ENCODE measurements at places on chromosomes 7 and 10.

DNA sequence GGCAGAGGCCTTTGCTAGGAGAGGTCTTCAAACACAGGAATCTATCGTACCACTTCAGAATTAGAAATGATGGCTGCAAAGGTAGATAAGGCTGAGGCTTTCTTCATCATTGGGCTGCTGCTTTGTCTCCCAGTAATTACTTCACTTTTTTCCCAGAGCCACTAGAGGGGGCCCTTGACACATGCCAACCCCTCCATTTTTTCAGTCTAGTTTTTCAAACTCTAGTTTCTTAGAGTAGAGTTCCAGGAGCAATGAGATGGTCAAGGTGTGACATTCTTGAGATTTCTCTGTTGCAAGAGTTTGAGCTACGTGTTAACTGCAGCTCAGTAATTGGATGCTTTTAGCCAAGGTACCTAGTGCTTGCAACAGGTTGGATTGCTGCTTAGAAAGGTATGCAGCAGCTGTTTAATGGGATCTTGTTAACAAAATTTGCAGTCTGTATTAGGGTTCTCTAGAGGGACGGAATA, 33.8 kb upstream of the RBM20 start:
- DNase-seq = no peak

GRCh38 chr10:6133331-6134098, 44.7 kb downstream of the RBM17 start:
- DNase-seq = no peak

DNA sequence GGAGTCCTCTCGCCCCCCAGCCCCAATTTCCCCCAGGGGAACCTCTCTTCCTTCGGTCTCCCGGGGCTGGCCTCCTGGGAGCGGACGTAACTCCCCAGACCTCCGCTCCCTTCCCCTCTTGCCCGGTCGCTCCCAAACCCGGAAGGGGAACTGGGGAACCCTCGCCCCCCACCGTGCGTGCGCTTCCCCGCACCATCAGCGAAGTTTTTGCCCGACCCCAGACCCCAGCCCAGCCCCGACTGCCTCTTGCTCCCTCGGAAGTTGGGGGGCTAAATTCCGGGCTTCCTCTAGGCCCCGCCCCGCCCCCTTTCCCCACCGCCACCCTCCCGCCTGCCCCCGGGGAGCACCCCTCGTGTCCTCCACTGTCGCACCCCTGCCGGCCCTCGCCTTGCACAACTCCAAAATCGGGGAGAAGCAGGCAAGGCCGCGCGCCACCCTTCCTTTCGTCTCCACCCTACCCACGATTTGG, 436 bp downstream of the GNB2 start:
- DNase-seq = no peak

DNA sequence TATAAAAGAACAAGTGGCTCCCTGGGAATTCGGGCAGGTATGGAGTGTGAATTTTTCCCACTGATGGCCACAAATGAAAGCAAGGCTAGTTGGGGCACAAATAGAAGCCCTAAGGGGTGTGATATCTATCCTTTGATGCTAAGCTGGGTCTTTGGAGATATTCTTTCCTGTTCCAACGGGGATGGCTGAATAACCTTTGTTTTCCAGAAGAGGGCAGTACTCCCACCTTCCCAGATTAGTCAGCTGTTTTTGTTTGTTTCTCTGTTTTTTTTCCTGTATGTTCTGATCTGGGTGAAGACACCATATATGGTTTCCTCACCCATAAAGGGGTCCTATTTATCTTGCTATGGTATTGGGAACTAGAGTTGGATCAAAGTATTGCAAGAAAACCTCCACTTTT, 947.7 kb upstream of the SORCS1 start:
- DNase-seq = no peak

- DNase-seq = no peak
Observed at GRCh38 chr7:131076711-131077181, 250.9 kb upstream of the MKLN1 start.

DNA sequence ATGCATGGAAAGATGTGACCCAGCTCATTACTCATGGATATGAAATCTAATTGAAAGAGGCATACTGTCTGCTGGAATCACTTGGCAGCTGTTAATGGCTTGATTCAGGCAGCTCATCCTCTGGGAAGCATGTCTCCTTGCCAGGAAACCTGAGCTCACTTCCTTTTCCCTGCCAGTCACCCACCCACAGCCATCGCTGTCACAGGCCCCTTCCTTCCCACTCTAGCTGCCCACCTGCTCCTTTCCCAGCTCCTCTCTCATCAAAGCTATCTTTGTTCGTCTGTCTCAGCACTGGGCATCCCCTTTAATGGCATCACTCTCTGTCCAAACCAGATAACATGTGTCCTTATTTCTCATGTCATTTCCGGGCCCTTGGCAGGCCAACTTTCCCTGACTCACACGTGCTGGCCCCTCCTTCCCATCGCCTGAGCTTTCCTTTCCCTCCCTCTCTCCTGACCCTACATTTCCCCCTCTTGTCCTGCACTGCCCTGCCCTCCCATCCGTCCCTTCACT, 721.9 kb downstream of the TNS3 start:
- DNase-seq = no peak

DNA sequence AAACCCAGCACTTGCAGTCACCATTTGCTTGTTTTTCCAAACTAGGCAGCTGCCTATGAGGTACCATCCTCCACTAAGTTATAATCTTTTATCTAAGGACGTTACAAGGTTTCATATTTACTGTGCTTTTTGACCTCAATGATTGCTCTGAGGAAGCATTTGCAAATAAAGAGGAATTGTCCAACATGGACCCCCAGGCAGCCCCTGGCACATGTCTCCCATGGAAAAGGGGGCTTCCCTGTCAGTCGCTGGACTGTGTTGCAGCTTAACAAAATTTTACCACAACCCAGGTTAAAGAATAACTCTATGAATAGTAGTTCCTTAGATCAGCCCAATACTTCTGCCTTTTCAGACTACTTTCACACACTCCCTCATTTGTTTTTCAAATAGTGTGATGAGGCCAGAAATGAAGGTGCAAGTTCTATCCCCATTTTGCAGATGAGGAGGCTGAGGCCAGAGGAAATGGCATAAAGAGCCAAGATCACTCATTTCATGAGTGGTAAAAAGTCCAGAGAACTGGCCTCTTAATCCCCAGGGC, 52.8 kb upstream of the ZPBP start:
- DNase-seq = no peak

- no peak for DNase-seq
Observed at GRCh38 chr7:159108941-159109652, 35.6 kb downstream of the VIPR2 start.

- no peak for DNase-seq
Observed at GRCh38 chr7:25777969-25778708, 373.9 kb upstream of the NFE2L3 start.

DNA sequence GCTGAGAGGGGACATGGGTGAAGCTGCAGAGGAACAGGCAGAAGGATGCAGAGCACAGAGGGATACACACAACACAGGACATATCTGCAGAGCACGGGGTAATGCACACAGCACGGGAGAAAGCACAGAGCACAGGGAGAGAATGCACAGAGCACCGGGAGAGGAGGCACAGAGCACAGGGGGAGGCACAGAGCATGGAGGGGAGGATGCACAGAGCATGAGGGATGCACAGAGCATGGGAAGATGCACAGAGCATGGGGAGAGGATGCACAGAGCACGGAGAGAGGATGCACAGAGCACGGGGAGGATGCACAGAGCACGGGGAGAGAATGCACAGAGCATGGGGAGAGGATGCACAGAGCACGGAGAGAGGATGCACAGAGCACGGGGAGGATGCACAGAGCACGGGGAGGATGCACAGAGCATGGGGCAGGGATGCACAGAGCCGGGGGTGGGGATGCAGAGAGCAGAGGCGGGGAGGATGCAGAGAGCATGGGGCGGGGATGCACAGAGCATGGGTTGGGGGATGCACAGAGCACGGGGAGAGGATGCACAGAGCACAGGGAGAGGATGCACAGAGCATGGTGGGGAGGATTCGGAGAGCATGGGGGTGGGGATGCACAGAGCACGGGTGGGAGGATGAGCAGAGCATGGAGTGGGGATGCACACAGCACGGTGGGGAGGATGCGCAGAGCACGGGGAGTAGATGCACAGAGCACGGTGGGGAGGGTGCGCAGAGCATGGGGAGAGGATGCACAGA, 230.0 kb downstream of the ADAM12 start:
- no peak for DNase-seq

- DNase-seq = no peak
Observed at GRCh38 chr10:129498680-129499079, 31.6 kb downstream of the MGMT start.

GRCh38 chr7:156669035-156669828, 28.7 kb downstream of the RNF32 start:
- no peak for DNase-seq

- no peak for DNase-seq
Observed at GRCh38 chr10:114593240-114593792, 64.8 kb downstream of the ABLIM1 start.

DNA sequence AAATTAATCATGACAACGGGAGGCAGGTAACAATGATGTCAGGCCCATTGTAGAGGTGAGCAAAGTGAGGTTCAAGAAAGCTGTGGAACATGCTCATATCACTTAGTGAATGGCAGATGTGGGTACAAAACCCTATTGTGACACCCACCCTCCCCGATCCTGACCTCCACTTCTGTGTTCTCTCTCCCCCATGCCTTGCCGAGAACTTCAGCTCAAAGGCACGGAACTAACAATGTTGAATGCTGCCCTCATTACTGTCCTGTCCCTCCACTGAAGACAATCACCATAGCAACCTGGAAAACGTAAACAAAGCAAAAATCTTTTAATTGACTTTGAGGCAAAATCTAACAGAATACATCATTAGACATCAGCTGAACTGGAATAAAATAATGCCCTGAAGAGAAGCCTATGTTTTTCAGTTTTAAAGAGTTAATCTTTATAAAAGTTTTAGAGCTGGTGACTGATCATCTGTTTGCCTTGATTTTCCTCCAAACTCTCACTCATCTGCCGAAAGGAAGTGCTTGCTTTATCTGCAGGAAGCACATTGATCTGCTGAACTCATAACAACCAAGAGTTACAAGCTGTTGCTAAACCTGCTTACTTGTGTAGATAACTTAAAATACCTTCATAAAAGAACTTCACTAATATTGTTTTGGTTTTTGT, 133.6 kb downstream of the CUBN start:
- DNase-seq = no peak

DNA sequence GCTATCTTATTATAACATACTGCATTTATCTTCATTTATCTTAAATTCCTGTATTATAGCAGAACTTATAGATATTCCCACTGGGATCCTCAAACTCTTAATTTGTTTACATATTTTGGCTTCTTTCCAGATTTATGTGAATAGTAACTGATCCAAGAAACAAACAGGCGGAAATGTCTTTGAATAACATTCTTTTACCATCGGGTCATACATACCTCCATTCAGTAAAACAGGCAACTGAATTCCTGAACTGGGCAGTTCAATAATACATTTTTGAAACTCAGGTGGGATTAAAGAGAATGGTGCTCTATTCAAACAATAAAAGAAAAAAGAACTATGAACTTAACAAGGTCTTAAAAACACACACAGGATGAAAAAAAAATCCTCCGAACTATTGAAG, 337.4 kb downstream of the CRPPA start:
- DNase-seq = no peak

GRCh38 chr10:104274762-104275721, 6.1 kb downstream of the GSTO2 start:
- DNase-seq = peak; percentile 20

DNA sequence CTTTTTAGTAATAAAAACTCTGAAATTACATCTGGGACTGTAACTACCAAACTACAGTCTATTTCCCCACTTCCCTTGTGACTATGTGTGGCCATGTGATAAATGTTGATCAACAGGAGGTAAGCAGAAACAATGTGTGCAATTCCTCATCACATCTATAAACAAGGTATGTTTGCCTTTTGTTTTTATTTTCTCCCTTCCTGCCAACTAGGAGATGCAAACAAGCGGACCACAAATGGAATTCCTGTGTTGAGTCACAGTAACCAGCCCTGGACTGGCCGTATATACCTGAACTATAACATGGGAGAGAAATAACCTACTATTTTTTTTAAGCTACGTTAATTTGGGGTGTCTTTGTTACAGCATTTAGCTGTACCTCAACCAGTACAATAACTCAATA, 52.5 kb downstream of the SCRN1 start:
- no peak for DNase-seq

GRCh38 chr10:58755340-58755610, 242.6 kb downstream of the BICC1 start:
- no peak for DNase-seq

DNA sequence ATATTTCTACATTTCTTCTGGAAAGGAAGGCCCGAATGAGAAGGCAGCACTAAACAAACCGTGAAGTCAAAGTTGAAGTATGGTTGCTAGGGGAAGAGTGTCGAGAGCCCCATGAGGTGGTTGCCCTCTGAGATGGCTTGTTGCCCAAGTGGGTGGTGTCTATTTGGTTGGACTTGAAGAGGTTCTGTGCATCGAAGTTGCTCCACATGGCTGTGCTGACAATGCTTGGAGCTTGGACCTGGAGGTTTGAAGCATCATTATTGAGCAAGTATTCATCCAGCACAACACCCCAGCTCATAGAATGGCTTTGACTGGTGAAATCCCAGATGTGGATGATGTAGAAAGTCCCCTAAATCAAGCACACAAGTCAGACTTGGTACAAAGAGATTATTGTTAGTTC, 165.2 kb upstream of the CDCA7L start:
- no peak for DNase-seq

GRCh38 chr10:112374724-112375541, 1.0 kb downstream of the ACSL5 start:
- DNase-seq = no peak

GRCh38 chr7:6299774-6300173, 27.4 kb upstream of the CYTH3 start:
- DNase-seq = no peak

DNA sequence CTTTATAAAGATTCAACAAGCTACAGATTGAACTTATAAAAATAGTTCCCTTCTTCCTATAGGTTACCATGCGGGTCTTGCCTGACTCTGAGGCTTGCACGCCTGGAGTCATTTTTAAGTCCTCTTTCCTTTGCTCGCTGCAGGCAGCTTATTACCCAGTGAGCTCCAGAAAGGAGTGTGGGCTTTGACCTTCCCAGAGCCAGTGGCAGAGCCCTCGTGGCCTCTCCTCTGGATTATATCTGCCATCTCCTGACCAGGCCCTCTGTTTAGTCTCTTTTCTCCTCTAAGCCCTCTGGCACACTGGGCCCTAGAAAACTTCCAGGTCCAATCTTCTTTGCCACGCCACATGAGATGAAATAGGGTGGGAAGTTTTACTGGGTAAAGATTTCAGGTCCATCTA, 39.9 kb upstream of the EZH2 start:
- no peak for DNase-seq

DNA sequence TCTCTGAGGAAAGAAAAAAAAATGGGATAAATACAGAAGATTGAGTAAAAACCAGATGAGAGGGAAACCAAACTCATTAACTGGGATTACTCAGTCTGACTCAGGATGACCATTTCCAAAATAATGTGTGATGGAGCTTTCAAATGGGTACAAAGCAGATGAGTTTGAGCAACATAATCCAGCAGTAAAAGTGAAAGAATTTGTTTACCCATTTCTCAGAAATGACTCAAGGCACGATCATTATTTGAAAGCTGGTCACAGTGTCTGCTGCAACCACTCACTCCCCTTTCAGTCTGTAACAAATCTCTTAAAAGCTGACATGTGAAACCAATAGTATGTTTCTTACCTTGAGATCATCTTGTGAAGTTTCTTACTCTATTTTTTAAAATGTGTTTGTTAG, 104.7 kb upstream of the KLF14 start:
- no peak for DNase-seq

- DNase-seq = no peak
Observed at GRCh38 chr7:19239951-19240350, 94.7 kb upstream of the FERD3L start.

- DNase-seq = no peak
Observed at GRCh38 chr10:359093-359492, 223.8 kb downstream of the ZMYND11 start.
